Stimulated activated CD8-positive, alpha-beta memory T cell treated with anti-CD3 and anti-CD28 coated beads, Interleukin-2, amount 100 ng/mL, for 1 hour (primary cell): ENCODE measurements at places on chromosomes 6 and 20.

DNA sequence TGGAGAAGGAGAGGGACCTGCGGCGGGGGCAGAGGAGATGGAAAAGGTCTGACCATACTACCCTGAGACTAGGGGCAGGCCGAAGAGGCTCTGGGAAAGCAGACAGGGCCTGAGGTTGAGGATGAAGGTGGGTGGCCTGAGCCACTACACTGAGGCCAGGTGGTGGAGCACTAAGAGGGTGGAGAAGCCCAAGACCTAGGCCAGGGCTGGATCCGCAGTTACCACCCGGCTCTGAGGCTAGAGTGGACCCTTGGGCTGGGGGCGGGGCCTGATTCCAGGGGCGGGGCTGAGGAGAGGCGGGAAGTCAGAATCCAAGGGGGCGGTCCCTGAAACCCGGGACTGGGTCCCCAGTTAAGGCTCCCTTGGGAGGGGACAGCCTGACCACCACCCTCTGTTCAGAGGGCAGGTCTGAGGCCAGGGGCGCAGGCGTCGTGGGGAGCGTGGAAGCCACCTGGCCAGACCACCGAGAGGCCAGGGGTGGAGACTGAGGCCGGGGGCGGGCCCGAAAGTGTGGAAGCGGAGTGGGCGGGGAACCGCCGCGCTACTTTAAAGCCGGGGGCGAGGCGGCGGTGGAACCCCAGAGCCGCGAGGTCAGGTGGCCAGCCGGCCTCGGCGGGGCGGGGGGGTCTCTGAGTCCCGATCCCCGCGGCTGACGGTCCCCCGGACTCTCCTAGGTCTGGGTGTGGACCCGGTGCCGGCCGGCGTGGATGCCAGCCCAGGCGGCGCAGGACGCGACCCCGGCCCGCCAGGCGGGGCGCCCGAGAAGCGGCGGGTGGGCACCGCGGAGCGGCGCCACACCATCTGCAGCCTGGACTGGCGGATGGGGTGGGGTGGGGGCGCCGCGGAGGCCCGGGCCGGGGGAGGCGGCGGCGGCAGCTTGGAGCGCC, 8.3 kb downstream of the CCM2L start:
- DNase-seq = no peak

- no peak for DNase-seq
Measured at GRCh38 chr6:166997768-166998255, 1.4 kb upstream of the CEP43 start.

- DNase-seq = no peak
Measured at GRCh38 chr6:67666177-67666964, 968.7 kb upstream of the ADGRB3 start.

- DNase-seq = no peak
Measured at GRCh38 chr6:33298773-33299236, at the start of gene RGL2. TSS of gene RGL2 (minus strand) at chr6:33298942. CDS start at chr6:33298610, 332 bp downstream.

- no peak for DNase-seq
Measured at GRCh38 chr20:16236589-16237241, 336.5 kb downstream of the KIF16B start.

DNA sequence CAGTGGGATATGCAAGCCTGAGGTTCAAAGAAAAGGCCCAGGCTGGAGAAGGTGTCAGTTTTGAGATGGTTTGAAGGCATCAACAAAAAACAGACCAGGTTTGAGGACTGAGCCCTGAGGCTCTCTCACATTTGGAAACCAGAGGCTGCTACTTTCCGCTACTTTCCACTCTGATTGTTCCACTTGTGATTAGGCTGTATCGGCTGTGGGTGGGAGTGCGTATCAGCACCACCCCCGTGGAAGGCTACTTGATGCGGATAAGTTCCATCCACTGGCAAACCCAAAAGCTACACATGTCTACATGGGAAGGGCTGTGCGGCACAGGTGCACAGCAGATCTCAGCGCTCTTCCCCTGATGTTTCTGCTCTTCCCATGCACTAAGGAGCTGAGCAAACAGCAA, 198.7 kb downstream of the GMPR start:
- peak; percentile 16 for DNase-seq

DNA sequence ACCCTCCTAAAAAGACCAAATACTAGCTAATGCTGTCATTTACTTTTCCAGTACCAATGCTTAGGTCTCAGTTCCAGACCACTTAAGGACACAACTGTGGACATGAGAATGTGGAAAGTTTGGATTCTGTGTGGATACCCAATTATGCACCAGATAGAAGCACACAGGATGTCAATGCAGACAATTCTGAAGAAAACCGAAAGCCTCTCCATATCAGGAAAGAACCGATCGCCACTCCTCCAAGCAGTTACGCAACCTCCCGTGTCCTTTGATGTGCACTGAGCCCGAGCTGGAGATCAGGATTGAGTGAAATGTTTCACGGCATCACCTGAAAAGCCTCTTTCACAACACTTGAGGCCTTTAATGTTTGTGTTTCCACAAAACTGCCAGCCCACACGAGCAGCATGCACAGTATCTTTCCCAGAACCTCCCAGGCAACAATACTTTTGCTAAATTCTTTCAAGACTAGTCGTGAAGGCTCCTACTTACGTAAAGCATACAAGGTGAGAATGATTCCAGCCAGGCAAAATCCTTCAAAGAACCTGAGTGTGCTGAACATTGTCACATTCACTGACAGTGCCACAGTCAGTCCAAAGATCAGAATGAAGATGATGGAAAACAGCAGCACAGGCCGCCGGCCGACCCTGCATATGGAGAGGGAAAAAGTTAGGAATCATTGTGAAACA, 47.0 kb downstream of the SLC22A23 start:
- DNase-seq = no peak

GRCh38 chr20:51828762-51829161, 26.4 kb upstream of the SALL4 start:
- DNase-seq = no peak

DNA sequence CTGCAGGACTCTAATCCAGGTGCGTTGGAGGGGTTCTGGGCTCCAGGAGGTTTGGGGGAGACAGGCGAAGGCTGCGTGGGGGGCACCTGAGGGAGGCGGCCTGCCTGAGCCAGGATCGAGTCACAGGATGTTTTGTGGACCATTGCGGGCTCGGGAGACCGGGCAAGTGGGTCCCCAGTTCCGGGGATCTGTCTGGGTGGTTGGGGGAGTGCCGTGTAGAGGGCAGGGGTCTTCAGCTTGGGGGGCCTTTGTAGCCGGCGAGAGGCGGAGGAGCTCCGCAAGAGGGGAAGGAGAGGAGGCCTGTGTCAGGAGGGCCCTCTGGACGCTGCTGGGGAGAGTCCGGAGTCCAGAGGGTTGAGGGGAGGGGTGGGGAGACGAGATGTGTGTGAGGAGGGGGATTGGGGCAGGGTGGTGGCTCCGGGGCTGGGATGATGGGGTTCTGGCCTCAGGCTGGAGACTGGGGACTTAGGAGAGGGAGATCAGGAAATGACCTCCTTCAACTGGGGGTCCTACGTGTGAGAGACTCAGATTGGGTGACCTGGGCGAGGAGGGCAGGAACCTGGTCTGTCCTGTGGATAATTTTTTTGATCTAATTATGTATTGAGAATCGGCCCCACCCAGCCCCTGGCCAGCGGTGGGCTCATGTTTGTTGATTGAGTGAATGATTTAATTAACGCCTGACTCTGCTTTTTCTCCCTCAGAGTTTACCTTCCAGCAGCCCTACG, 505 bp downstream of the SNAI1 start:
- no peak for DNase-seq

- DNase-seq = no peak
Measured at GRCh38 chr6:81909162-81909561, 156.7 kb upstream of the TENT5A start.

- no peak for DNase-seq
Measured at GRCh38 chr20:9741996-9742395, 96.9 kb downstream of the PAK5 start.

- DNase-seq = no peak
Measured at GRCh38 chr20:8000796-8001195, 18.8 kb downstream of the TMX4 start.

DNA sequence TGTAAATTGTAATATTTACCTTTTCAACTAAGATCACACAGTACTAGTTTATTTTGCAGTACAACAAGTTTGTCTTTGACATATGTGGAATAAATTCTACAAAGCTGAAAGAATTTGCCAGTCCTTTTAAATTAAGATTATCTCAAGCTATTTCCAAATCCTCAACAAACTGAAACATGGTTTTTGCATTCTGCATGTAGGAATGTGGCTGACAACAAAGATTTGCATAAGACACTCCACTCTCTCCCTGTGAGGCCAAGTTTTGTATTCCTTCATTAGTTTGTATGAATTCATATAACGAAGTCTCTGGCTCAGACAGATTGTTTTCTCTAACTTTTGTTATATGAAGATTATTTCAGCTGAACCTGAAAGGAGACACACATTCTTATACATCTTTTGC, 124.1 kb upstream of the THEMIS start:
- no peak for DNase-seq

DNA sequence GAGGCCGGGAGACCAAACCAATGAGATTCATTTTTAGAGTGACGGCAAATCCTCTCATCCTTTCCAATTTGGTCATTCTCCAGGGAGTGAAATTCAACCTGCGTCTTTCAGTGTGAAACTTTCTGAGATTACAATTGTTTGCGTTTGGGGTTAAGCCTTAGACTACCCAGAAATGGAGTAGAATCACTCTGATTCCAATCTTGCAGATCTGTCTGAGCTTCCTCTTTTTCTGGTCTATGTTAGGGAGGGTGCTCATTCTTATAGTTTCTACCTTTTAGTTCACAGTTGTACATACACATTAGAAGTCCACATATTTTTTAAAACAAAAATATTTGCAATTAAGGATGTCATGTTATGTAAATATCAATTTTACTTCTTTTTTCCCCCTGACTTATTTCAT, 183.0 kb upstream of the PHACTR1 start:
- no peak for DNase-seq

DNA sequence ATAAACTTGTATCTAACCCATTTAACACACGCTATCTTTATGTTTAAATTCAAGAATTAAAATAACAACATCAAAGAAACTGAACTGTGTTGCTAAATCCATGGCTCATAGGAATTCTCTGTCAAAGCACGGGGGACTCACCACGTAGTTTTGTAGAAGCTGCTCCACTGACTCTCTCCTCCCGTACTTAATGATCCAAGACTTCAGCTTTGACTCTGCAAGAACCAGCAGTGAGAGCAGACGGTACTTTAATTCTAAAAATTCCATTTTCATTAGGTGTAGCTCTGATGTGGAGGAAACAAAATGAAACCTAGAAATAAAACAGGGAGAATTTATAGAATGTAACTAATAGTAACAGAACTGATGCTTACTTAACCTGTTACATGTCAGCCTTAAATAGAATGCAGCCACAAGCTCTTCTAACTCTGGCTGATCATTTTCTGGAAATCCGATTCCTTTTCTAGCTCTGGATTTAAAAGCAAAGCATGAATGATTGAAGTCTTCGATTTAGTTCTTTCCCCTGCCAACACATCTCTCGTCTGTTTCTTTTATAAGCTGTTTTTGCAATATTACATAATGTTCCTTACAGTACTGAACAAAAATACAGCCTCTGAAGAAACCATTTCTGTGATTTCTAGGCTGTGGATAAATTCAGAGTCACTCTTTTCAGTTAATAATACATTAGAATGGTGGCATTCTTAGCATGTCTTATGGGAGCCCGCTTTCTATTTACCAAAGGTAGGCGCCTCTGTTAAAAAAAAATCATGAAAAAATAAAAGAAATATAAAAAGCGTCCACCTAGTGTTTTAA, 165.5 kb downstream of the SYNE1 start:
- DNase-seq = no peak

DNA sequence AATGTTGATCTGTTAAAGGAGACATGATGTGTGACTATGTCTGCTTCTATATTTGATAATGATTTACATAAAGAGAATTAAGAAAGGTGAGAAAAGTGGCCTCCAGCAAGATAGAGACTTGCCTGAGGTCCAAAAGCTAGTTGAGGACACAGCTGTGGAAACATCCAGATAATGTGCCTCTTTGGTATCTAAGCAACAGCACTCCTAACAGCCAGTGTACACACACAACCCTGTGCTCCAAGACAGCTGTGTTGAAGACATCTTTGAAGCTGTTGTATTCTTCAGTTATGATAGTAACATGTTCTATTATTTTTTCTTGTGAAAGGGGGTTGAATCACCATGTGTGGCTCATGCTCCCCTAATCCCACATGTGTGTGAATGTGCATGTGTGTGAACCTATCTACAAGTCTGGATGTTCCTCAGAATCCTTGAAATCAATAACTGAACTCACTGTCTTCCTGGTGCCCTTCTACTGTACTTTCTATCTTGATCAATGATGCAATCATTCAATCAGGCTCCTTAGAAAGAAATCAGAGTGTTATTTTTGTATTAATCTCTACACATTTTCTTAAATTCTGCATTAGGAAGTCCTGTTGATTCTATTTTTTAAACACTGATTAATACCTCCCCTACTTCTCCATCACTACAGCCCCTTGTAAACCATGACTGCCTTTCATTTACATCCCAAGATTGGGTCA, 116.7 kb upstream of the SSTR4 start:
- no peak for DNase-seq

GRCh38 chr6:3305831-3306230, 47.1 kb downstream of the PSMG4 start:
- DNase-seq = no peak

- DNase-seq = no peak
Measured at GRCh38 chr6:43923376-43924221, 153.6 kb downstream of the VEGFA start.

DNA sequence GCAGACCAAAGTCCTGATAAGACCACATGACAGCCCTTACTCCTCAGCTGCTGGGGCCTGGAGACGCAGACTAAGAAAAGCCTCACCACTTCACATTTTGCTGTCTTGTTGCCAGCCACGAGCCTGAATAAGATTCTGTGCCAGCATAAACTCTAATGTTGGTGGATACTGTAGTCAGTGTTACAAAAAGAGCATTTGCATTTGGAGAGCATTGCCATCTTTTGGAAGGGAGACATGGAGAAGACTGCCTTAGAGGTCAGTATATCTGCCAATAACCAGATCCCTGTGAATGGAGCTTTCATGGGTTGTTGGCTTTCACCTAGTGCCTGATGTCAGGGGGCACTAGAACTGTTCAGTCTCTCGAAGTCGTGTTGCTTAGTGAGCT, 315.2 kb downstream of the ZFAND3 start:
- no peak for DNase-seq

DNA sequence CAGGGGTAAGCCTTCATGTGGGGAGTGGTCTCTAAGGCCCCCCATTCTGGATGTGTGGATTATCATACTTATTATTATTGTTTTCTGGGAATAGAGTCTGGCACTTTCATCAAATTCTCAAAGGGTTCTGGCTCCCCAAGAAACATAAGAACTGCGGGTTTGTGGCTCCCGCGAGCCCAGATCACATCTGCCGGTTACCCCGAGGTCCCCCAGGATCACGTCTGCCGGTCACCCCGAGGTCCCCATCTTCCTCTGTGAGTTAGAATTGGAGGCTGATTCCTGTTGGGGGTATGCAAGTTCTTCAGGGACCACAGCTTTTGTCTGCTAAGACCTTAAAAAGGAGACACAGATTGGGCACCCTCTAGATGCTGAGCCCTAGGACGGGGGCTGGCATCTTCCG, 116.7 kb upstream of the FRMD1 start:
- no peak for DNase-seq
